ENCODE measurements at places on chromosomes 2 and 18. TPM values are rescaled to one million over a fixed set of nuclear protein-coding genes. Genes with fewer than 3 reads are reported as not detected.

The LYPD1 gene
- total RNA-seq: 15.8 TPM

The CCDC138 gene
- total RNA-seq: 35.0 TPM

The GNLY gene
- 0.27 TPM for total RNA-seq

The ADNP2 gene
- 22.7 TPM for total RNA-seq

The DSG3 gene
- total RNA-seq: 3.1 TPM

The MAP3K19 gene
- 0.11 TPM for total RNA-seq

The CCDC85A gene
- 14.0 TPM for total RNA-seq

The UGT1A3 gene
- not detected for total RNA-seq

The ELOA2 gene
- total RNA-seq: not detected

The RUFY4 gene
- total RNA-seq: not detected

The GULP1 gene
- total RNA-seq: 86.1 TPM

The TFPI gene
- total RNA-seq: 41.9 TPM

The ORMDL1 gene
- total RNA-seq: 175 TPM

The POTEC gene
- total RNA-seq: not detected

The STAT4 gene
- 5.8 TPM for total RNA-seq

The CRACDL gene
- total RNA-seq: 4.6 TPM

The ITGB6 gene
- 12.7 TPM for total RNA-seq

The MAP4K3 gene
- total RNA-seq: 126 TPM

The GDF7 gene
- total RNA-seq: 1.9 TPM

The CDH19 gene
- 9.6 TPM for total RNA-seq

The PFN4 gene
- 4.1 TPM for total RNA-seq

The GALNT5 gene
- 8.3 TPM for total RNA-seq

The GALNT13 gene
- 82.7 TPM for total RNA-seq

The COA5 gene
- total RNA-seq: 82.3 TPM

The C18orf54 gene
- total RNA-seq: 11.0 TPM

The TMEM163 gene
- 4.7 TPM for total RNA-seq

The USP37 gene
- total RNA-seq: 36.4 TPM

The DAPL1 gene
- total RNA-seq: 64.9 TPM

The TRIM43 gene
- not detected for total RNA-seq

The GTF3C2 gene
- total RNA-seq: 46.5 TPM

The PLGLB1 gene
- total RNA-seq: 16.7 TPM

The EVX2 gene
- not detected for total RNA-seq

The SLC5A7 gene
- 1.1 TPM for total RNA-seq

The SP9 gene
- total RNA-seq: not detected

The POTEI gene
- 0.22 TPM for total RNA-seq

The SAG gene
- total RNA-seq: 16.7 TPM

The PLEKHH2 gene
- total RNA-seq: 36.6 TPM

The RAX gene
- total RNA-seq: 111 TPM

The SGPP2 gene
- total RNA-seq: 2.0 TPM

The PRKCE gene
- total RNA-seq: 18.9 TPM

The B4GALT6 gene
- total RNA-seq: 11.7 TPM

The GALNT3 gene
- total RNA-seq: 6.8 TPM

The HOXD13 gene
- not detected for total RNA-seq

The KCNJ13 gene
- 8.2 TPM for total RNA-seq

The MOB4 gene
- 49.0 TPM for total RNA-seq

The TTC27 gene
- total RNA-seq: 33.1 TPM

The ASB18 gene
- not detected for total RNA-seq

The ACSL3 gene
- total RNA-seq: 139 TPM

The SCYGR3 gene
- not detected for total RNA-seq

The ANKRD30B gene
- total RNA-seq: not detected

The DYSF gene
- 16.5 TPM for total RNA-seq

The IL36G gene
- not detected for total RNA-seq

The CDK15 gene
- total RNA-seq: 1.7 TPM

The IL1RN gene
- 10.3 TPM for total RNA-seq

The TWSG1 gene
- total RNA-seq: 81.7 TPM
